ENCODE measurements at places on chromosomes 12 and 14. TPM values are rescaled to one million over a fixed set of nuclear protein-coding genes. Genes with fewer than 3 reads are reported as not detected.

DNA sequence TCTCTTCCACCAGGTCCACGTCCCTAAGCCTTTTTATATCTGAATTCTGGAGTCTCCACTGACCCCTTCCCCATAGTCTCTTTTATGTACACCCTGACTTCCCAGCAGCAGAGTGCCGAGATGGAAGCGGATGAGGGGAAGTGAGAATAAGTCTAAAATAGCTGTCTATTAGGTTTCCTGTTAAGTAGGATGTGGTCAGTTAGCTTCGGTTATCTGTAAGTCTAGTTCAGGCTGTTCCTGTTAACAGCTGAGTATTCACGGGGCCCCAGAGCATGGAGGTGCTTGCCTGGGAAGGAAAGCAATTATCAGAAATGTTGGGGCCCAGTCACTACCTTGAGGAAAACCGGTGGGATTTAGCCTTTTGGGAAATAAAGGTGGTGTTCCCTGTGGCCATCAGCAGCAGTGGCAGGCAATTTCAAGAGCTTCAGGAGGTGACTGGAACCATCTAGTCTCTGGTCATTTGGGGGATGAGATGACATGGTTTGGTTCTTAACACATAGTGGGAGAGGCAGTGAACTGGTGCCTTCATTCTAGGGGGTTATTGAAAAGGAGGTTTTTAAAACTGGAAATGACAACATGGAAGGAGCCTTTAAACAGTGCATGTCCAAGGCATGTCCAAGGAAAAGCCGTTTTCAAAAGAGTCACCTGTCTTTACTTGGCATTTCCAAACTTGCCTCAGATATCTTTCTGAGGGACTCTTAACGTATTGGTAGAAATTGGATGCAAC lies 21.8 kb downstream of the CHST11 start:
- H3K4me3 ChIP-seq = no peak overlapping the region
- no peak overlapping the region for H3K27ac ChIP-seq
- no peaks in the 10 kb centered on the region for H3K36me3 ChIP-seq
- H3K4me1 ChIP-seq = no peaks in the 10 kb centered on the region

GRCh38 chr14:76647697-76648298 lies 113.5 kb upstream of the VASH1 start:
- no peaks in the 10 kb centered on the region for H3K36me3 ChIP-seq
- DNase-seq = no peak
- H3K4me1 ChIP-seq = peaks cover 4% of the 10 kb centered on the region
- H3K27ac ChIP-seq = no peak overlapping the region
- no peak overlapping the region for H3K4me3 ChIP-seq

GRCh38 chr12:65765436-65765813 lies 58.9 kb upstream of the HMGA2 start:
- H3K27ac ChIP-seq = no peak overlapping the region
- peaks cover 5% of the 10 kb centered on the region for H3K4me1 ChIP-seq
- no peaks in the 10 kb centered on the region for H3K27me3 ChIP-seq
- no peak overlapping the region for H3K4me3 ChIP-seq
- H3K36me3 ChIP-seq = no peaks in the 10 kb centered on the region
- no peak for DNase-seq

GRCh38 chr12:122958198-122958888 lies 7.9 kb downstream of the ABCB9 start:
- DNase-seq = no peak
- H3K36me3 ChIP-seq = no peaks in the 10 kb centered on the region
- no peak overlapping the region for H3K27ac ChIP-seq
- H3K27me3 ChIP-seq = no peaks in the 10 kb centered on the region
- no peak overlapping the region for H3K4me3 ChIP-seq
- no peaks in the 10 kb centered on the region for H3K4me1 ChIP-seq

GRCh38 chr14:76655331-76655730 lies 105.9 kb upstream of the VASH1 start:
- no peaks in the 10 kb centered on the region for H3K27me3 ChIP-seq
- no peak for DNase-seq
- H3K4me1 ChIP-seq = no peaks in the 10 kb centered on the region
- no peaks in the 10 kb centered on the region for H3K36me3 ChIP-seq
- no peak overlapping the region for H3K27ac ChIP-seq
- H3K4me3 ChIP-seq = no peak overlapping the region

DNA sequence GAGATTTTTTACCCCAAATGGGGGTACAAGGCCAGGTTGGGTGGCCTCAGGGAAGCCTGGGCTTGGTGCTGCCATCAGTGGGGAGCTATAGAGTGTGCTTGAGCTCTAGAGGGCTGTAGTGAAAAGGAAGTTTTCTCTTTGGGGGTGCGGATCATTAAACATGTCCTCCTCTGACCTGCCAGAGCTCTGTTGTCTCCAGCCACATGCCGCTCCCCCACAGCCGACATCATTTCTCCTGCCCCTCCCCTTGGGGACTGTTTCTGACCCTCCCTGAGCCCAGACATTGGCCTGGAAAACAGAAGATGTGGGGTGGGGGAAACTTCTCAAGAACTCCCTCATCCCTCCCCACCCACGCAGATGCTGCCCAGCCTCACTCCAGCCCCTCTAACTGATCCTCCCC lies 25.3 kb downstream of the DTX1 start:
- peaks cover 3% of the 10 kb centered on the region for H3K4me1 ChIP-seq
- no peak overlapping the region for H3K4me3 ChIP-seq
- H3K27me3 ChIP-seq = peaks cover 18% of the 10 kb centered on the region
- no peak for DNase-seq

The OLR1 gene
- not detected for polyA plus RNA-seq

The NGB gene
- 0.60 TPM for polyA plus RNA-seq

The GOLGA5 gene
- polyA plus RNA-seq = 7.9 TPM

The CLECL1 gene
- polyA plus RNA-seq = not detected

The ZC2HC1C gene
- polyA plus RNA-seq = 0.72 TPM

The LMNTD1 gene
- polyA plus RNA-seq = not detected

The CD4 gene
- polyA plus RNA-seq = 5.1 TPM

The CD163L1 gene
- polyA plus RNA-seq = 0.03 TPM

Data from H1 (cell line).